ENCODE measurements at places on chromosomes 13 and 19. TPM values are rescaled to one million over a fixed set of nuclear protein-coding genes. Genes with fewer than 3 reads are reported as not detected.

The PRTN3 gene
- polyA plus RNA-seq, result 0.78 TPM

The IGFL3 gene
- polyA plus RNA-seq, result not detected

The PLD3 gene
- 224 TPM for polyA plus RNA-seq

The SNRPA gene
- 103 TPM for polyA plus RNA-seq

The FARSA gene
- 42.7 TPM for polyA plus RNA-seq

The GNG7 gene
- 5.0 TPM for polyA plus RNA-seq

The SPINT2 gene
- polyA plus RNA-seq, result 304 TPM

The ZNF44 gene
- 56.1 TPM for polyA plus RNA-seq

The ATP5F1D gene
- 89.4 TPM for polyA plus RNA-seq

The NAPSA gene
- polyA plus RNA-seq, result 8.2 TPM

The RPL18 gene
- 1,085 TPM for polyA plus RNA-seq

The CALR3 gene
- polyA plus RNA-seq, result not detected

All from right renal cortex interstitium (tissue), 3 donors.